ENCODE measurements at places on chromosomes 3 and 15.

- no peak for DNase-seq
These were observed 74.9 kb upstream of the TNIK start for GRCh38 chr3:171535133-171535532.

- no peak for DNase-seq
These were observed 1.2 kb downstream of the PHC3 start for GRCh38 chr3:170180079-170180907.

GRCh38 chr3:45154641-45155147 lies 8.5 kb upstream of the CDCP1 start:
- DNase-seq, result no peak

GRCh38 chr15:93360976-93361375 lies 272.0 kb upstream of the RGMA start:
- DNase-seq, result no peak

DNA sequence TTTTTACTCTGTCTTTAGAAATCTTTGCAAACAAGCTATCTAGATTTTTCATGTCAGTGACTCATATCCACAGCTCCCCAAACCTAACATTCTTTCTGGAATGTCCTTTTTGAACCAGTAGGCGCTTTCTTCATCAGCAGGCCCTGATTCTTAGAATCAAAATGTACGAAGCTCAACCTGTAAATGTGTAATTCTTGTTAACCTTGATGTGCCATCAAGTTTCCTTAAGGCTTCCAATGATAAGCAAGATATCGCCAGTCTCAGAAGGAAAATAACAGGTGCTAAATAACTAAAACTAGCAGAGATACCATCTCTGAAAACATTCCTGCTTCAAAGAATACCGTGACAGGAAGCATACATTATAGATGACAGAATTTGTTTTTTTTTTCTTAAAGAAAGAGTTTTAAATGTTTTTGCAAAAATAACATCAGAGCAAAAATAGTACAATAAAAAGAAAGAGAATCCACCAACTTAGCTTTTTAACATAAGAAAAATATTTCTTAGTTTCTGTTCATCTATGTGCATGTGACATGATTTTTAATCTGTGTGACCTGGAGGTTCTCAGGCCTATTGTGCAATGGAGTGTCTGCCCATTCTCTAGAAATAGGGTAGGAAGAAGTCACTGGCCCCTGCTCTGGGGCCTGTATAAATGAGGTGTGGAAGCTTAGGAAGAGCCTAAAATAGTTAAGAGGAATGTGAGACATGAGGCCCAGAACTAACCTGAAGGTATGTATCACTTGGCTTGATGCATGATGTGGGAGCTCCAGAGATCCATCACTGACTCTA lies 14.7 kb upstream of the SECISBP2L start:
- no peak for DNase-seq

- no peak for DNase-seq
These were observed 350.3 kb downstream of the DOCK3 start for GRCh38 chr3:51024765-51025632.

DNA sequence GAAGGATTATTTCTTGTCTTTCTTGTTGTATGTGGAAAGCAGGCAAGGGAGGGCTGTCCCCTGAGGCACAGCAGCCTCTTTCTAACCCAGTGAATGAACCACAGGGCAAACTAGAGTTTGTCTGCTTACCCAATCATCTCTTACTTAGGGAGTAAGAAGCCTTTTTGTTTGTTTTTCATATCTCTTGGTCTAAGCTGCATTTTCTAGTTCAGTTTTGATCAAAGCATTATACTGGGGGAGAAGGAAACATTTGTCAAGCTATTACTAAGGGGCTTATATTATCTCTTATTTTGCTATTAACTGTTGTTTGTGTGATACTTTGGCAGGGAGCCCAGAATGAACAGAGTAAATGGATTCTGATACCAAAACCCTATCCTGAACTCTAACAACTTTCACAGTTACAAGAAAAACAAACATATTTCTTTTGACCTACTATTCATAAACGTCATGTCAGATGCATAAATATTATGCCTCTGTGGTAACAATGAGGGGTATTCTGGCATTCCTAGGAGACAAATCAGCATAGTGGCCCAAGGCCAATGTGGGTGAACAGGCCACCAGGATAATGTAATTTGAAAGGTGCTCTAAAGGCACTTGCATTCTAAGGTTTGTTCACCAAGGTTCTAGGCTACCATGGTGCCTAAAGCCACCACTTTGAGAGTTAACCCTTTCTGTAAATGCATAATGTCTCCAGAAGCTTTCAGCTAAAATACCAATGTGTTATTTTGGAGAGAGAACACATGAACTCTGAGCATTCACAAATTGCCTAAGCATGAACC lies 271.6 kb upstream of the ZPLD1 start:
- DNase-seq, result no peak

- DNase-seq, result no peak
These were observed 344.6 kb upstream of the NECTIN3 start for GRCh38 chr3:110727056-110727455.

DNA sequence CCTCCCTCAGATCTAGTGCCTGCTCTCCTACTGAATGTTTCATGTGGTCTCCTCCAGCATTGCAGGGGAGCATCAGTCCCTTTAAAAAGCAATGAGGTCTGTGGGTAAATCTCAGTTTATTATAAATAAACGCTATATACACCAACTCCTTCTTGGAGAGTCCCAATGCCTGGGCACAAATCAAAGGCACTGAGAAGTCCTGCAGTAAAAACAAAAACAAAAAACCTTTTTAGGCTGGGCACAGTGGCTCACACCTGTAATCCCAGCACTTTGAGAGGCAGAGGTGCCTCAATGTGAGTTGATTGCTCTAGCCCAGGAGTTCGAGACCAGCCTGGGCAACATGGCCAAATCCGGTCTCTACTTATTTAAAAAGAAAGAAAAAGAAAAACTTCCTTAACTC lies 45.0 kb downstream of the ACAN start:
- DNase-seq, result no peak

GRCh38 chr15:42155546-42156242 lies 742 bp downstream of the PLA2G4F start:
- DNase-seq, result peak; percentile 62

DNA sequence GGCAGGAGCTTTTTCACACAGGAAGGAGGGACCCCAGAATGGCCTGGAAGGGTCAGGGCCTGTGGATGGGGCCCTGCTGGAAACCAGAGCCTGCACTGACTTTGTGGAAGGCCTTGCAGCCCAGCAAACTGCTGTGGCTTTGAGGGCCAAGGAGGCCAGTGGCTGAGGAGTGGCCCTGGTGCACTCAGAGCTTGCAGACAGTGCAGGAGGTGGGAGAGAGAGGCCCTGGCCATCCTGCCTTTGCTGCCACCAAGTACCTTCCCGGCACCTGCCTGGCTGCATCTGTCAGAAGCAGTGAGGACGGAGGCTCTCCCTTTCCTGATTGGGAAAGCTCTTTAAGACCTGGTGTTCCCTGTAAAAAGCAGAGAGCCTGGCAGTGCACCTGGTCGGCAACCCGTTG lies 6.4 kb downstream of the PSTPIP1 start:
- no peak for DNase-seq

DNA sequence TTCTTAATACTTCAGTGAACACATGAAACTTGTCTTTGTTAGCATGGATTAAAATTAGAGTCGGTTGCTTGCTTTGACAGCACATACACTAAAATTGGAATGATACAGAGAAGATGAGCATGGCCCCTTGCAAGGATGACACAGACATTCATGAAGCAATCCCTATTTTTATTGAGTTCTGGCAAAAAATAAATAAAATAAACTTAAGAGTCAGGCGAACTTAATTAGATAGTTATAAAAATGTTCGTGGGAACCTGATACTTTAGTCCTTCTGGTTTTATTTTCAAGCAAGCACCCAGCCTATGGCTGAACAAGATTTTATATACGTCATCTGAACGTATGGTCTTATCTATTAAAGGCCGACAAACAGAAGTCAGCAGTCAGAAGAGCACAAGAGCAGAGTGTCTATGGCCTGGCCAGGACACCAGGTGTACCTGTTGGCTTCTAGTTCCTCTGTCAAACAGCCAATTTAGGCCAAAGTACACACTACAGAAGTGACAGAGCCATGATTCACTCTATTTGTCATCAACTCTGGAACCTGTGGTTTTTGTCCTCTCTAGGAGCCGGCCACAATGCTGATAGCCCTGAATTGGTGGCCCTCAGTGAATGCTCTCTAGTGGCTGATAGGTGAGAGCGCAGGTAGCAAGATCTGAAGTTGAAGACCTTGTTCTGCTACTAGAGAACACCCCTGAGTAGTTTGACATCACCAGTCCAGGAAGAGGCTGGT lies 64.3 kb downstream of the LEO1 start:
- DNase-seq, result no peak

DNA sequence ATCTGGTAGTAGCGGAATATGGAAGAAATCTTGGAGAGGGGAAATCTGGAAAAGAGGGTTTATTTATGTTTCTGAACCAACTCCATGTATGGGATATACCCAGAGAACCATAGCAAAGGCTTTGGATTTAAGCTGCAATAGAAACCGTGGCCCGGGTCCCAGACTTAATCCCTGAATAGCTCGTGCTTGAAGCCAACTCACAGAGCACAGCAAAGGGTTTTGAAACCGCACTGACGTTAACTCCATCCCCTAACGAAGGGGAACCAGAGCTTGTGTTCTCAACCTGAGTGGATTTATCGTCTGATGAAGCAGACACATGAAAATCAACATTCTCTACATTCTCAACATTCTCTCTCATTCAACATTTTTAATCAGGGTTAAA lies 154.6 kb downstream of the APBA2 start:
- DNase-seq, result peak; percentile 67

GRCh38 chr15:36356978-36357601 lies 222.3 kb upstream of the CDIN1 start:
- no peak for DNase-seq

DNA sequence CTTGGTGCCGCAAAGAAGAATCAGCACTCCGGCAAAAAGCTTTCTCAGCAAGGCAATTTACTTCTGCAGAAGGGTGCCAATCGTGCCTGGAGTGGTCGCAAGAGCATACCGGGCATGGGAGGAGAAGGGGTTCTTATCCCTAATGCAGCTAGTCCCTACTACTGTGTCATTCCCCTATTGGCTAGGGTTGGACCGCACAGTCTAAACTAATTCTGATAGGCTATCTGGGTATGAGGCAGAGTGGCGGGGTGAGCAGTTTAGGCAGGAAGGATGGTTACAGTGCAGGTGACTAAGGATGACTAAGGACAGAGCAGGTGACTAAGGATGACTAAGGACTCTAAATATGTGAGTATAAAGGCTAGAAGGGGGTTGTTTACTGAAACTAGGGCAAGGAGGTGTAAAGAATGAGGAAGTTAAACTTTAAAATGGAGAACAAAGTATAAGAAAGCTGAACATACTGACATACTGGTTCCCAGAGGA lies 52.9 kb downstream of the PGBD4 start:
- no peak for DNase-seq

GRCh38 chr3:190048932-190049441 lies 71.7 kb downstream of the P3H2 start:
- DNase-seq, result no peak

GRCh38 chr15:70507772-70508371 lies 255.5 kb downstream of the UACA start:
- no peak for DNase-seq

DNA sequence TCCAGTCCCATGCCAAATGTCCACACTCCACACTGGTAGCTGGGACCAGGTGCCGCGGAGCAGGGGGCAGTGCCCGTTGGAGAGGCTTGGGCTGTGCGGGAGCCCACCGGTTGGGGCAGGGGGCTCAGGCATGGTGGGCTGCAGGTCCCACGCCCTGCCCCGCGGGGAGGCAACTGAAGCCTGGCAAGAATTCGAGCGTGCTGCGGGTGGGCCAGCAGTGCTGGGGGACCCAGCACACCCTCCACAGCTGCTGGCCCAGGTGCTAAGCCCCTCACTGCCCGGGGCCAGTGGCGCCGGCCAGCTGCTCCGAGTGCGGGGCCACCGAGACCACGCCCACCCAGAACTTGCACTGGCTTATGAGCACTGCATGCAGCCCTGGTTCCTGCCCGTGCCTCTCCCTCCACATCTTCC lies 479.4 kb downstream of the ZNF385D start:
- no peak for DNase-seq

DNA sequence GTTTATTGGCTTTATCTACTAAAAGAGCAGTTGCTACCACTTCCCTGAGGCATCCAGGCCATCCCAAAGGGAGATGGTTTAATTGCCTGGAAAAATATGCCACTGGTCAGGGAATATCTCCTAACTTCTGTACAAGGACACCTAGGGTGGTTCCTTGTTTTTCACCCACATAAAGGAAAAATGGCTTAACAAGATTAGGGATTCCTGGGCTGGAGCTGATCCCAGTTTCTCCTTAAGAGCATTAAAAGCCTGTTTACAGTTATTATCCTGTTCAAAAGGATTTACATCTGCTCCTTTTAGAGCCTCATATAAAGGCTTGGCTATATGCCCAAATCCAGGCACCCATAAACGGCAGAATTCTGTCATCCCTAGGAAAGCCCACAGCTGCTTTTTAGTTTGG lies 70.2 kb upstream of the WNT7A start:
- no peak for DNase-seq

- DNase-seq, result no peak
These were observed 625.8 kb downstream of the OTOL1 start for GRCh38 chr3:162122405-162122804.

GRCh38 chr15:66733976-66734375 lies 31.9 kb downstream of the SMAD6 start:
- no peak for DNase-seq

DNA sequence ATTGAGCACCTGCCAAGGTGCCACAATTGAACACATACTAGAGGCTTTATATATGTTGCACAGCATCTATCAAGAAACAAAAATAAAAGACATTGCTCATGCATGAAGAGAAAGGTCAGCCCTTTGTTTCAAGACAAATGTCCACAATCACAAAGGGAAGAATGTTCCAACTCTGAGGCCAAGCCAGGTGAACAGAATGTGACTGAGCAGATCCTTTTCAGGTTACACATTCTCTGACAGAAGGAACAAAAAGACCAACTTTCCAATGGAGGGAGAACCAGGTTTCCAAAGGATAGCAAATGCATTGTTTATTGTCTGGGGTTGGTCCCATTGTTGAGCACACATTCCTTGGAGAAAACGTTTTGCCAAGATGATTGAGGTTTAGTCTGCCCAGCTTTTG lies 50.2 kb upstream of the FAM174B start:
- no peak for DNase-seq

DNA sequence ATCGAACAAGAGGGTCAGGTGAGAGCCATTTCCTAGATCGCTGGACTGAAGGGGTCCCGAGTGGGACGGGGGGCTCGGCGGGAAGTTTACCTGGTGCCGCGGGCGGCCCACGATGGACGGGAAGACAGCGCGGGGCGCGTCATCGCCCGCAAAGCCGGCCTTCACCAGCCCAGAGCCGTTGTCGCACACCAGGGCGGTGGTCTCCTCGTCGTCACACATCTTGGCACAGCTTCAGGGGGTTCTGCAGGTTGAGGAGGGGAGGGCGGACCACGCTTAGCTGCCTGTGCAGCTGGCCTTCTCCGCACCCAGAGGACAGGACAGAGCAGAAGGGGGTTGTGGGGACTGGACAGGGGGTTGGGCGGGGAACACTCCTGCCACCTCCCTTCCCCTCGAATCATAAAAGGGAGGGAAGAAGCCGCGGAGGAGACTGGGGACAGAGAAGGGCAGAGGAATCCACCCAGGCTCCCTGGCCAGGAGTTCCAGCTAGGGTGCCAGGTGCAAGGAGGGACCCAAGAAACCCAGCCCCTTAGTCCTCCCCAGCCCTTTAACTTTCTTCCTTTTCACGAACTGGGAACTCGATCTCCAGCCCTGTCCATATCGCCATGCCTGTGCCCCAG lies 651 bp downstream of the ACTC1 start:
- no peak for DNase-seq

Measured in left forelimb (tissue), 1 donor.